ENCODE measurements at places on chromosomes 7 and 10.
A peak's percentile ranks its signal among the peaks of the same experiment; 100 is the strongest.

- DNase-seq: no peak
These were observed 491.1 kb upstream of the ZMIZ1 start for GRCh38 chr10:78577712-78578111.

- peak; percentile 47 for DNase-seq
These were observed 6.2 kb upstream of the PIK3CG start for GRCh38 chr7:106858618-106859532.

DNA sequence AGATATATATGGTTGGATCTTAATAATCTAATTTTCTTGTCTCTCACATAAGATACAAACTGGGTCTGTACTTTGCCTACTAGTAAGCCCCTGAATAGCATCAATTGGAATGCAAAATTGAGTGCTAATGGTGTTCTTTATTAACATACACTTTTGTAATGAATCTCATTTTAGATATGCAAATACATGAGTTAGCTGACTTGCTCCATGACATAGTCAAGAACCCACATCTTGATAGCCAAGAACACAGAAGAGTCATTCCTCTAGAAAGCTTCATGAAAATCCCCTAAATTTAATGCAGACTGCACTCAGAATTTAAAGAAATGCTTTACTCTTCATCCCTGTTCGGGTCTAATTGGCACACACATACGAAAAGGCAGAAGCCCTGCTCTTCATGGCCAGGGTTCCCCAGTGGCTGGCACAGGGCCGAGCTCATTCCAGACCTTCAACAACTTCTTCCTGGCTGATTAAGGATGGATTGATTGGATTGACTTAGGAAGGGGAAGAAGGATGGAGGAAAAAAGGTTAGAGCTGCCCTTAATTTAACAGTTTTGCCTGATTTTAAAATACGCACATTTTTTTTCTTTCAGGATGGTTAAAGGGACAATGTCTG, 431.1 kb upstream of the KLF6 start:
- no peak for DNase-seq

DNA sequence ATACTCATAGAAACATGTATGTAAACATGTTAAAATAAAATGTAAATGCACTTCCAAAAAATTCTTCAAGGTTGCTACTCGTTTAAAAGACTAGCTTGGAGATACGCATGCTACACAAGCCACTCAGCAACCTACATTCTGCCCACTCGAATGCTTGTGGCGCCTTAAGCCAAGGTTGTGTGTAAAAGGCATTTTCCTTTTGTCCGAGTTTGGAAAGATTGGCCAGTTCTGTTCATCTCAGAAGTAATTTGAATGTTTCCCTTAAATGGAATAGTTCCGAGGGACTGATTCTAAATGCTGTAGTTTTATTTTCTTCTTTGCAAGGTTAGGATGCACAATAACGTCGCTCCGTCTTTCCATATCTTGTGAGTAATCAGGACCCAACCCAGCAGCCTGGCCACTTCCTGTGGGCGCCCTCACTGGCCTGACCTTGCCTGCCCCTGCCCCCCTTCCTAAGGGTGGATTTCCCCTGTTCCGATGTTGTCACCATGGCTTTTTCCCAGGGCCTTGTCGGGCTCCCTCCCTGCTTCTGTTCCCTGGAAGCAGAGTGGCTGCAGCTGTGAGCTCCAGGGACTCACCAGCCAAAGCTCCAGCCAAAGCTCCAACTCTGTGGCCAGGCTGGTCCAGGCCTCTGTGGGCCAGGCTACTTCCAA, 70.6 kb downstream of the PTPRE start:
- DNase-seq: no peak

DNA sequence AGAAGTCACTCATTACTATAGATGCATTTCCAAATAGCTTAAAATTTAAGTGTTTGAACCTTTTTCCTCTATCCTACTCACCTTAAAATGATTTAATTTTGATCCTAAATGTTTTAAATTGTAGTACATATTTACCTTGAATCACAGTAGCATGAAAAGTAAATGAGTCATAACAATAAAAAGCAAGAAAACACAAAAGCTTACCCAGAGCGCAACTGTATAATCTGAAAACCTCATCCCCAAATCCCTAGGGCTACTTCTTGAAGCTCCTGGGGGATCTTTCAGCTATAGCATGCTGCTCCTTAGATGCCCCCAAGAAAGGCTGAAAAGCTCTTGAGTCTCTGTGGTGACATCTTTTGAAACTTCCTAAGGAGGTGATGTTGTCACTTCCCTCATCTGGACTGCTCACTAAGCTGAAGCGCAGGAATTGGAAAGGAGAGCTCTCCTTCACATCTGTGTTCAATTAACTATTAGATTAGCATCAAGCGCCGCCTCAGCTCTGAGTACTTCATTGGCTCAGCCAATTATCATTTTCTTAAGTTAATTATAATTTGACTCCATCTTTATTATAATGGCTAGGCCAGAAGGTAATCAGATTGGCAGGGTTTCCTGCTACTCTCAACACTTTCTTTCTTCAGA, 60.2 kb downstream of the SEMA3E start:
- DNase-seq: peak; percentile 95

- DNase-seq: no peak
These were observed 99.6 kb downstream of the LHPP start for GRCh38 chr10:124561206-124561605.

GRCh38 chr7:15647309-15647708, 39.2 kb downstream of the MEOX2 start:
- no peak for DNase-seq

DNA sequence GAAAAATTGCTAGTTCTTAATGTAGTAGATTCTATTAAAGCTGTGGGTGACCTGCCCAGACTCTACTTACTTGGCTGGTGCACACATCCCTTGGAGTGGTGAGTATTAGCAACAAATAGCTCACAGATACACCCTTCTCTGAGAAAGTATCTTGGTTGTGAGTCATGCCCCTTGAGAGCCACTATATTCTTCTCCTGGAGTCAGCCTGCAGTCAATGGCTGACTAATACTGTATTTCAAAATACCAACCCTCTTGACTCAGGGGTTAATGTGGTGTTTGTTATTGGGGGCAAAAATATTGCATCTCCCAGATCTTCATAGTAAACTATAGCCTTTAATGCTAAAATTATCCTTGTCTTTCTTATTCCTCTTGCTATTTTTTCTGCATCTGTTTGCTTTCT, 354.9 kb downstream of the BMPER start:
- no peak for DNase-seq

GRCh38 chr10:35447693-35448407, 111.5 kb downstream of the CCNY start:
- DNase-seq: peak; percentile 80

GRCh38 chr7:52565974-52566373, 469.5 kb upstream of the POM121L12 start:
- peak; percentile 89 for DNase-seq

GRCh38 chr10:14124941-14125340, 205.8 kb downstream of the FRMD4A start:
- DNase-seq: no peak

DNA sequence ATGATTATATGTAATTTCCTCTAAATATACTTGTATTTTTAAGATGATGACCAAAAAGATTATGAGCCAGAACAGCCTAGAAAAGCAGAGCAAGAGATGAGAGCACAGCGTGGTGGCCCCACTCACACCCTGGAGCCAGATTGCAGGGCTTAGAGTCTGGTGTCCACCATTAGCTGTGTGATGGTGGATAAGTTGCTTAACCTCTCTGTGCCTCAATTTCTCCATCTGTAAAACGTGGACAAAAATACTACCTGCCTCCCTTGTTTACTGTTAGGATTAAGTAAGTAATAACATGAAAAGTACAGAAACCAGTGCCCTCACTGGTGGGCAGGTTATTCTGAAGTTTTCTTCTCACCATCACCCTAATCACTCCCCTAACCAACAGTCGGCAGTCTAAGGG, 212.3 kb downstream of the COBL start:
- DNase-seq: no peak

- DNase-seq: no peak
These were observed 175.5 kb upstream of the PLXDC2 start for GRCh38 chr10:19640566-19641263.

- DNase-seq: no peak
These were observed 228.4 kb downstream of the FANK1 start for GRCh38 chr10:126124668-126125349.

GRCh38 chr10:70912556-70912955, 24.2 kb upstream of the PCBD1 start:
- no peak for DNase-seq

- no peak for DNase-seq
These were observed 986.9 kb downstream of the TYW1 start for GRCh38 chr7:67983486-67983885.

DNA sequence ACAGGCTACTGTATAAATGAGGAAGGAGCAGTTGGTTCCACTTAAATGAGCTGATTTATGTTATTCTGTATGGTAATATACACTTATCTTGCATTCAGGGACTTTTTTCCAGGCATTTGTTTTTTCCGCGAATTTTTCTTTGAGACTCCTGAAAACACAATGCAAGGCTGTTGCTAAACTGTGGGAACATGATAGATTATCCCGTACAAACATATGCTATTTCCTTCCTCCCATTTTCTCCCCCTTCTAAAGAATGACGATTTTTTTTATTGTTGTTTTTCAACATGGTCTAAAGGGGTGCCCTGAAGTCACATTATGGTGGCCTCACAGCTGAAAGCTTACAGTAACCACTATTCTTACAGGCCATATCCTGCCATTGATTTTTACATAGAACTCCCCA, 523.9 kb upstream of the NRP1 start:
- DNase-seq: no peak

DNA sequence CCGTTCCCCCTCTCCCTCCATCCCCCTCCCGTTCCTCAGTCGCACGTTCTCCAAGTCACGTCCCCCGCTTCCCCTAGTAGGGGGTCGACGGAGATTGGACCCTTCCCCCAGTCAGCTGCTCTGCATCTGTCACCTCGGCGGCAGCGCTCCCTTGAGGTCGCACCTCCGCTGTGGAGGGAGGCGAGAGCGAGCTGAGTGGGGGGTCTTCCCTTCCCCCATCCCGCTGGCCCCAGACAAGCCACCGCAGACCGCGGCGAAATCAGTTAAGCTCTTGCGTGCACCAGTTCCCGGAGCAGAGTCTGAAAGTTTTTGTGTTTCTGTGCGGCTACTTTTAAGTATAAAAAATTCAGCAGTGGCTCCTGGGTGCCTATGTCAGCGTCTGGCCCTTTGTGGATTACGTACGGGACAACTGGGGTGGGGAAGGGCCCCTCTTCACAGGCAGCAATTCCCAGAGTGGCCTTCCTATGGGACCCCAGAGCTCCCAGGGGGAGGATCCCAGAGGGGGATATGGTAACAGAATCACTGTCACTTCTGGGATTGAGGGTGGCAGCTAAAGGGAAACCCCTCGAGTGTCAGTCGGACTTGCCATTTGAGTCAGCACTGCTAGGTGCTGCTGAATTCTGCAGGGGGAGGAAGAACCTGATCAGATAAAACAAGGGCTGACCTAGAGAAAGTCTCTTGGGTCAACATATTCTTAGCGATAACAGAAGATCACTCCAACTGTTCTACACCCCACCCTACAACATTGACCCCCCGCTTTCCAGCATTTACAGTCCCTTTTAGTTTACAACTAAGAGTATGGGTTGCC, 12.5 kb upstream of the DDIT4 start:
- DNase-seq: no peak

DNA sequence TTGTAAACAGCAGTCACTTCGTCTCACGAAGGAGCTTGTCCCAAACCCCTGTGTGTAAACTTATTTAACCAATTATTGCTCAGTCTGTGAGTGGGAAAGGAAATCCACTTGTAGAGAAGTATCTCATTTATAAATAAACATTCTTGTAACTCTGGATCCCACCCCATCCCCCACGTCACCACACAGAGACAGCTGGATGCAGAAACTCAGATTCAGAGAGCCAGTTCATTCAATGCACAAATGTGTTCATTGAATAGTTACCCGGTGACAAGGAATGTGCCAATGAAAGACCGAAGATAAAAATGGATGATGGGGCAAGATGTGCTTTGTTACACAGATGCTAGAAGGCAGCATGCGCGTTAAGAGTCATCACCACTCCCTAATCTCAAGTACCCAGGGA, 8.3 kb upstream of the OCM start:
- DNase-seq: no peak

DNA sequence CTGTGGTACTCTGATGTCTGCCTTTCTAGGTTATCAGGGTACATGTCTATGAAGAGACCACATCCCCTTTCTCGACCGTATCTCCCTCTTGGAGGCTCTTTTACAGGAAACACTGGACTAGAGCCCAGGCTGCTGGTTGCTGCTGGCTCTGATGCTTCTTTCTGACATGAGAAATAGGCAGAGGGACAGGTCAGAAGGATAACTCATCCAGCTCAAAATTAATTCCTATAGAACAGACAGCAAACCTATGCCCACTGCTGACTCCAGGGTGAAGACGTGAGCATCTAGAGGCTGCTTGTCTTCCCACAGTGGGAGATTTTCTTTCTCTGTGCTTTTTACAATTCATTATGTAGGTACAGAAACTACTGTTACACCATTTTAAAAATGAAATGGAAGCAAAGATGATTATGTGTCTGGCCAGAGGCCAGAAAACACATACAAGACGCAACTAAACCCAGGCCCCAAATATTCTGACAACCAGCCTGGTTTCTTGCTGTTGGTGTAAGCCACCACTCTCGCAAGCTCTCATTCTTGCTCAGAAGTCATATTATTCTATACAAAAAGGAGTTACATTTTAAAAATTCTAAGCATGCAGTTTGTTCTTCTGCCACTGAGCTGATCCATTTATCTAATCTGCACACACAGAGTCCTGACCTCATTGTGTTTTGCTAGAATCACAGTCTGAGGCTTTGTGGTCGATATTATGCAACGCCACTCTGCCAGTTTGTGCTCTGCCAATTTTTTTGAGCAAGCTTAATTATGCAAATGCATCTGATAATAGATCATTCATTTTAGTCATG, 424.3 kb downstream of the KIF20B start:
- DNase-seq: no peak

DNA sequence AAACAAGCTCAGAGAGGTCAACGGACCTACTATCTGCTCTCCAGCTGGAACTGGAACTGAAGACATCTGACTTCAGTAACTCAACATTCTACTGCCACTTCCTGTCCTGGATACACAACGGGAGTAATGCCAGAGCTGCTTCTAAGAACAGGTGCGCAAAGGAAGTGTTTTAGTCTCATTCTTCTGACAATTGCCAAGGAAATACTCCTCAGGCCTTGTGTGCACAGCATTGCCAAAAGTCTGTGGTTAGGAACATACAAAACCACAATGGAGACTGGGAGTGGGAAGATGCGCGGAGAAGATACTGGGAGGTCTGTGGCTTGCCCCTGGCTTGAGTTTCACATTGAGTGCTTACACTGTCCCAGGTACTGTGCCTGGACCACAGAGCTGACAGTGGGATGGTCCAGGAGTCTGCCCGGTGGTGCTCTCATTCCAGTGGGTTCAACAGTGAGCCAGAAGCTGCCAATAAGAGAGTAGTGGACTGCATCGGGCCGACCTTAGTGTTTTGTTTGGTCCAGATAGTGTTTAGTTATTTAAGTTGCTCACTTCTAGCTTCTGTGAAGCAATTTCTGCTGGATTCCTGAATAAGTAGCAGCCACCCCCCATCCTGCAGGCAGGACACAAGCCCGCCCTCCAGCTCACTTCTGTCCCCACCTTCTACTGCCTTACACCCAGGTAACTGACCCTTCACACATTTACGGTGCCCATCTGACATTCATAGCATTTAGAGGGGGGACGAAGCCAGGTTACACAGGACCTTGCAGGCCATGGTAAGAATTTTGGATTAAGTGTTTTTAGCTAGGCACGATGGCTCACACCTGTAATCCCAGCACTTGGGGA, 10.3 kb downstream of the TBL2 start:
- DNase-seq: no peak

- no peak for DNase-seq
These were observed 5.5 kb downstream of the GIMAP7 start for GRCh38 chr7:150520145-150520544.
